HL-60 (cell line): ENCODE measurements at places on chromosomes 4 and X.

GRCh38 chrX:53883196-53883595, 161.1 kb downstream of the PHF8 start:
- DNase-seq: no peak

DNA sequence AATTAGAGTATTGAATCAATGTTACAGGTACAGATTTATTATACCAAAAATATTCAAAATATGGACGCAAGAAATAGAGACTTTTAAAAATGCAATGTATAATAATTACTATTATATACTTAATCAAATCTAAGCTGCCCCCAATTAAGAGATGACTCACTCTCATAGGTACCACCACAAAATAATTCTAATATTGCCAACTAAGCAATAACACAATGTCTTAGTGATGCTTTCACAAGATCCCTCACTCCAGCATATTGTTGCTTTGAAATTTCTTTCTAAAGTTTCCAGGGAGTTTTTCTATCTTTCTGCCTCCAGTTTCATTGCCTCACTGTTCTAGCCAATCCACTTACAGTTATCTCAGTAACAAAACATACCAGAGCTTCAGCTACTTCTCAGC, 270.0 kb upstream of the PABPC4L start:
- no peak for DNase-seq

- DNase-seq: no peak
Measured at GRCh38 chr4:152114562-152114961, 353.8 kb upstream of the GATB start.

DNA sequence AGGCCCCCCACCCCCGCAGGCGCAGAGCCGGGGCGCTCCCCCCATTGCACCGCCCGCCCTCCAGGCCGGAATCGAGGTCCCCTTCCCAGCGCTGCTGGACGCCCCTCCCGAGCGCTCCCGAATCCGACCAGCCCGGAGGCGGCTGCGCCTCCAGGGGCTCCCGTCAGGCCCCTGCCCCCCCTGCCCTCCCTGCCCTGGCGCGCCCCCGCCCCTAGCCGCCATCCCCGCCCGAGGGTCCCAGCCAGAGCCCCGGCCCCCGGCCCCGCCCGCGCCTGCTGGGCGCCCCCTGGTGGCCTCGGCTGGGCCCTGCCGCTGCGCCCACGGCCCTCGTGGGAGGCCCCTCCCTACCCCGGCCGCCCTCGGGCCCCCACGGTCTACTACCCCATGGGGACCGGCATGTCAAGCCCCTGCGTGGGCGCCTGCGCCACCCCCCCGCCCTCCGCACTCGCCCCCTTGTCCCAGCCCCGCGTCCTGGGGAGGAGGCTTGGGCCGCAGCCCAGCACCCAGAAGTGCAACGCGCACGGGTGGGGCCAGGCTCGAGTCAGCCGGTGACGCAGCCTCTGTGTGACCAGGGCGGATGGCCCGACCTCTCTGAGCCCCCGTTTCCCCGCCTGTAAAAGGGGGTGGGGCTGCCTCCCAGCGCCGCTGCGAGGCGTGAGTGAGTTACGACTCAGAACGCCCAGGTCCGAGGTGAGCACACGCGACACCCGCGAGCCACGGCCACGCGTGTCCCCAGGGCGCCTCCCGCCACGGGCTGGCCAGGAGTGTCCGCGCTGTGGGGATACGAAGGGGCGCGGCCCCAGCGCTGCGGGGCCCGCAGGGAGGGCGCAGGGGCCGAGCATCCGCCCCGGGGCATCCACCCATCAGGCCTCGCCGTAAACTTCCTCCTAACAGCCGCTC, 104.9 kb downstream of the FAM53A start:
- peak; percentile 55 for DNase-seq

- DNase-seq: no peak
Measured at GRCh38 chr4:94626942-94627341, 130.8 kb upstream of the BMPR1B start.
